GM19239 (cell line): ENCODE measurements at places on chromosomes 3 and 15.
A peak's percentile ranks its signal among the peaks of the same experiment; 100 is the strongest.

DNA sequence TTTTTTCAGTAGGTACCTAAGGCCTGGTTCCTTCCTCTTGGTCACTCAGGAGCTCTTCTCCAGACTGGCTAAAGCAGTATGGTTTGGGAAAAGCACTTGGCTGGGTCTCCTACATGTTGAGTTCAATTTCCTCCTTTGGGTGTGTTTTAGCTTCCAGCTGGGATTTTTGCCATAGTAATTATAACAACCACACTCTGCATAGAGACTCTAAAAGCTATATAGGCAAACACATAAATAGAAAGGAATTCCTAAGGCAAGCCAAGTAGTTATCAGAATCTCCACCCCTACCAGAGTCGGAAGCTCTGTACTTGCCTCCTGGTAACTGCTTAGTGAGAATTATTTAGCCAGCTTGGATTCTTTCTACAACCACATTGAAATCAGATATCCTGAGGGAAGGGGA is 48.6 kb downstream of the FOXL2 start:
- DNase-seq: no peak

- no peak for DNase-seq
These were observed 131.9 kb upstream of the STAC start for GRCh38 chr3:36248374-36248773.

GRCh38 chr3:186411994-186412393 is 50.0 kb upstream of the DGKG start:
- no peak for DNase-seq

DNA sequence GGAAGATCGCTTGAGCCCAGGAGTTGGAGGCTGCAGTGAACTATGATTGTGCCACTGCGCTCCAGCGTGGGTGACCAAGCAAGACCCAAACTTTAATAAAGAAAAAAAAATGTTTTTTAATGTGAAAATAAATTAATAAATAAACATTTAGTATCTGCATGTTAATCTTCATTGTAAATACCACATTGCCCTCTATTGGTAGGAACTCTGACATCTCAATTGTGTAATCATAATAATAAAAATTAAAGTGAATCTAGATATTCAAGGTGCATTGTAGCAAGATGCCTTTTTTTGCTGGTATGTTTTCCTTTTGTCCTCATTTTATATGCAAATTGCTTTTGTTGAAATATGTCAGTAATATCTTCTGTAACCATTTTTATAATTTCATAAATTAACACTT is 95.0 kb upstream of the LIMD1 start:
- DNase-seq: no peak

GRCh38 chr3:23640471-23641146 is 165.1 kb upstream of the UBE2E1 start:
- no peak for DNase-seq

DNA sequence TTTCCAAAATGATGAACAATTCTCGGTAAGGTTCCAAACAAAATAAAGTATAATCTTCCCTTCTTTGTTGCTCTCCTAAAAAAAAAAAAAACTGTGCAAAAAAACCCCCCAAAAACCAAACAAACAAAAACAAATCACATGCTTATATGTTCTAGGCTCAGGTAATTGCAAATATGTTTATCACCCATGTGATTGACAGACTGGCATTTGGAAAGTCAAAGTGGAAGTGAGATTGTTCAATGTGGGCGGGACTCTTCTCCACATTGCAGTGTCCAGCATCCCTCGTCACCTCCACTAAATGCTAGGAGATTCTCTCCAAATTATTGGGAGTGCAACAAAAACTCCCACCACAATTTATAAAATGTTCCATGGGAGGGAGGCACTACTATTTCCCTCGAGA is 57.6 kb upstream of the CACNA1D start:
- no peak for DNase-seq

- no peak for DNase-seq
These were observed 35.1 kb downstream of the MDFIC2 start for GRCh38 chr3:70277304-70277703.

- DNase-seq: no peak
These were observed 280.0 kb upstream of the P2RY1 start for GRCh38 chr3:152554980-152555379.

DNA sequence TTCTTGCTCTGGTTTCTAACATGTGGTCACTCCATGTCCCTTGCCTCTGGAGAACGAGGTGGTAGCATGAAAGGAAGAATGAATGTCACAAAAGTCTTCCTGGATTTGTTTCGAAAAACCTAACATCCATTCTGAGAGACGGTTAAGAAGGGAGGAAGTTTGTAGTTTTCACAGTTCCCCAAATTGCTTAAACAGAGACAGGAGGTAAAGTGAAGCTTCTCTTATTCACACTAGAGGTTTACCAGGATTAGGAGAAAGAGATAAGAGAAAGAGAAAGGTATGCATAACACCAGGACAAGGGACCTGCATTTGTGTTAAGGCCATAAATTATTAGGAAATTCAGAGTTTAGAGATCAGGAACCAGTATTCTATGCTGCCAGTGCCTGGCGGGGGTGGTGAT is 228.1 kb downstream of the CPNE4 start:
- DNase-seq: no peak

- no peak for DNase-seq
These were observed 143.0 kb downstream of the EPHB1 start for GRCh38 chr3:134938029-134938525.

GRCh38 chr15:51861557-51862359 is 32.3 kb downstream of the TMOD3 start:
- DNase-seq: no peak

DNA sequence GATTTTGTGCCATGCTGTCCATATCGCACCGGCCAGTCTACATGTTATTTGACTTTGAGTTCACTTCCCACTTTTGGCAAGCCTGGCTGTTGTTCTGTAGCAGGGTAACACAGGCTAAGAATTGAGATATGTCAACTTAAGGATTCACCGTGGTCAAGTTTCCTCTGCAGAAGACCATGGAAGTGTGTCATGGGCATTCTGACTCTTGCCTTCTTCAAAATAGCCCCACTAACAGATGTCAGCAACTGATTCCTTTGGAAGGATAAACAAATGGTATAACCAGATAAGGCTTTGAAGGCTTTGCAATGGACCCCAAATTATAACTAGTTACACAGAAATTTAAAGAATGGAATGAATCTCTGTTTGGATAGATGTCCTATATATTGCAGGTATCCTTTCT is 20.1 kb upstream of the CD47 start:
- DNase-seq: no peak

GRCh38 chr15:44775953-44776352 is 39.6 kb downstream of the TRIM69 start:
- no peak for DNase-seq

GRCh38 chr3:74643636-74644035 is 29.2 kb upstream of the CNTN3 start:
- DNase-seq: no peak

DNA sequence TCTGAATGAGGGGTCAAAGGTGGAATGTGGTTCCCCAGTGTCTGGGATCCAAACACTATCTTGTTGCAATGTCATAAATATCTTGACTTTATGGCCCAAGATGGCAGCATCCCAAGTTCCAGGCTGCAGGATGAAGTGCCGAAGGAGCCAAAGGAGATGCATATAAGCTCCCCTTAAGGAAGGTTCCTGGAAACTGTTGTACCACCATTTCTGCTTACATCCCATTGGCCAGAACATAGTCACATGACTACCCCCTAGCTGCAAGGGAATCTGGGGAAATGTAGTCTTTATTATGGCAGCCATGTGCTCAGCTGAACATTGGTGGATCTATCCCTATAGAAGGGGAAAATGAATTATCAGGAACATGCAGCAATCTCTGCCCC is 54.3 kb downstream of the BDH1 start:
- DNase-seq: no peak

- no peak for DNase-seq
These were observed 619 bp downstream of the EIF2AK4 start for GRCh38 chr15:39934397-39935071.

DNA sequence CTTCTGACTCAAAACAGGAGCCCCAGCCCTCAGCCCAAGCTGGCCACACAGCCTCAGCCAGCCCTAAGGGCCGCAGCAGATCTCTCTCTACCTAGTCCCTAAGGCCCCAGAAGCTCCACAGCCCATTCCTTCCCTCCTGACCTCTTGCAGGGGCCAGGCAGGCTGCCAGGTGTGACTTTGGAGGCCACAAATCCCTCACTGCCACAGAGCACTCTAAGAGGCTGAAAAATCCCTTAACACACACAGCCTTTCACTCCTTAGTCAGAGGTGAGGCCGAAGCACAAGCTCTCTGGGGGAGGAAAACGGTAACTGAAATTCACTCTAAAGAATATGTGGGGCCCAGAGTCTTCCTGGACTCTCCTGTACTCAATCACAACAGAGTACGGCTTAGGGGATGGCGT is 23.3 kb downstream of the LRRC2 start:
- DNase-seq: no peak

DNA sequence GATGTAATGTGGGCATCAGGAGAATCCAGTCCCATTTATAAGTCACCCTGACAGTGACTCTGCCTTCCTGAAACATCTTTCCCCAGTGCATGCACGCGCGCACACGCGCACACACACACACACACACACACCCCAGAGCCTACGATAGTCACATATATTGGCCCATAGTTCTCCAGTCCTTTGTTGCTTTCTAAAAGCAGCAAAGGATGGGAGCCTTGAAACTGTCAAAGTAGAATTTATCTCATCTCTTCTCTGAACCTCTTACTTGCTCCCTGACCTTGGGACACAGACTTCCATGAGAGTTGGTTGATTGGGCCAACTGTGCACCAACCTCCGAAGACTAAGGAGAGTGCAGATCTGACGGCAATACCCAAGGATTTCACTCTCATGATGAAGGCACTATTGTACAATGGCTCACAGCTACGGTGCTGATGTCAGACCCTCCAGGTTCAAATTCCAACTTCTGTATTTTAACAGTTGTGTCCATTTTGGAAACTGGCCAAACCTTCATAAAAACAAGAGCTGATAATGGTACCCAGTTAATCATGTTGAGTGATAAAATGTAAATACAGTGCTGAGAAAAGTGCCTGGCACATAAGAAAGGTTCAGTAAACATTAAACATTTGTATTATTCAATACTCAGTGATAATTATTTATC is 8.3 kb downstream of the CPA3 start:
- no peak for DNase-seq

DNA sequence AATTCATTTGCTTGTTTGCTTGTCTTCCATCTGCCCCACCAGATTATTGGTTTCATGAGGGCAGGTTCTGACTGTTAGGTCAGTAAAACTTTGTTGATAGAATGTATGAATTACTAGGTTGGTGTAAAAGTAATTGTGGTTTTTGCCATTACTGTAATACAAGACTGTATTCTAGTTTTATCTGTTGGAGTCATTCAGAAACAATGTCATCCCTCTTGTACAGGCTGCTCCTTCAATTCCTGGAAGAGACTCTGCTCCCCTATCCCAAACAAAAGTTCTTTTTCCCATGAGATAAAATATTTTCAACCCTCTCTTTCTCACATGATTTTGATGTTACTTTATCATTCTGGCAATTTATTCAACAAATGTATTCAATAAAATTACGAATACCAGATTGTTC is 115.0 kb downstream of the CHST2 start:
- no peak for DNase-seq

DNA sequence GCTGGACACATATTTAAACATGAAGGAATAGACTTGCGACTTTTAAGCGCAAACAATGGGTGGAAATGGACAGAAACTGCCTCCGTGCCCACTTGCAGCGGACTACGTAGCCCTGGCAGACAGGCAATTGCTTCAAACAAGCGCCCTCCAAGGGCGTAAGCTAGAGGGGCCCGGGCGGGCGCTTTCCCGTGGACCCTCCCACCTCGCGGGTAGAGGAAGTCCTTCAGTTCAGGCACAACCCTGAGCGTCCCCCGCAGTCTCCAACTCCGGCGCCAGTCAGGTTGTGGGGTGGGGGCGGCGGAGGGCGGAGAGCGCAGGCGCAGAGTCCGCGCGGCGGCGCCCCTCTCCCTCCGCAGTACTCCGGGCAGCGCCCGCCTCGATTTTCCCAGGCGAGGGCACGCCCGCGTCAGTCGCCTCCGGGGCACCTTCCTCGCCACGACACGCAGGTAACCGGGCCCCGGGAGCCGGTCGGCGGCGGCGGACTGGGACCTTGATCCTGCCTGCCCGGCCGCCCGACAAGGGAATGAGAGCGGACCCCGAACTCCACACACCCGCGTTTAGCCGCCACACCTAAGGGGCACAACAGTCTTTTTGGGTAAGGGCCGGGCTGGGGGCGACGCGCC is at the start of gene SLC35G2:
Gene SLC35G2 (plus strand): TSS at position 358 of the 623 bp plus-strand sequence. CDS start 35,335 bp downstream, outside the sequence.
- DNase-seq: no peak

GRCh38 chr3:175526609-175527280 is 667.6 kb downstream of the NAALADL2 start:
- no peak for DNase-seq

DNA sequence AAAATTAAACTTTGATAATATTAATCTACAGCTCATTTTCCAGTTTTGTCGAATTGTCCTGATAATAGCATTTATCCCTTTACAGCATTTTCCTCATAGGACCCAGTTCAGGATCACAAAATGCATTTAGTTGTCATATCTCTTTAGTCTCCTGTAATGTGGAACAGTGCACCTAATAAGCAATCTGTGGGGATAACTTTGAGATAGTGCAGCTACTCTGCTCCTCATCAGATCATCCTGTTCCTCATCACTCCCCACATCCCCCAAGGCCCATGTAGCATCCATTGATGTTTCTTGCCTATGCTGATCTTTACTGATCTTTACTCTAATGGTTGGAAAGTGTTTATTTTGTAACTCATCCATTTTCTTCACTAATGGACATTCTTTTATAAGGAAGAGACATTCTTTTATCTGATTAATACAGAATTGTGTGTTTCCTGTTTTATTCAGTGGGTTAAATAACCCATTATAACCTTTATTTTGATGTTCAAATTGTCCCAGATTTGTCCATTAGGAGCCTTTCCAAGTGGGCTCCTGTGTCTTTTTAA is 7.5 kb downstream of the RNF111 start:
- no peak for DNase-seq

GRCh38 chr3:191227541-191227940 is 28.5 kb downstream of the OSTN start:
- no peak for DNase-seq

- DNase-seq: no peak
These were observed 13.3 kb downstream of the ABHD2 start for GRCh38 chr15:89101302-89102193.

GRCh38 chr15:41493205-41493901 is at the start of gene ITPKA:
Gene ITPKA, plus strand, starts transcription at chr15:41493874. Its CDS starts 54 bp downstream, at chr15:41493928.
- peak; percentile 88 for DNase-seq

GRCh38 chr3:78644847-78645246 is 1123.0 kb downstream of the ROBO1 start:
- DNase-seq: no peak

DNA sequence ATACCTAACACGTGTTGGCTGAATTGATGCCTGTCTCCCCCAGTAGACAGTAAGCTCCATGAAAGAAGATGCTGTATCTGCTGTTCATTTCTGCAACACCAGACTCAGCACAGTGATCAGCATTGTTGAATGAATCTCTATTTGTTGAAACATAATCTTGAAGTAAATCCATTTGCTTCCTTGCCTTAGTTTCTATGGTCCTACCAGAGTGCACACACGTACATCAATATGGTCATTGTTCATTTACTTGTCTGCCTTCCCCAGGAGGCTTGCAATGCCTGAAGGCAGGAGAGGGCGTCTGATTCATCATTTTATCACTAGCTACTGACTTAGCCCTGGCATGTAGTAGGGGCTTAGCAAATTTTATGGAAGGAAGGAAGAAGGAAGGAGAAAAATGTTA is 19.2 kb downstream of the RBP2 start:
- DNase-seq: no peak

GRCh38 chr3:132399054-132399929 is 18.0 kb upstream of the DNAJC13 start:
- peak; percentile 15 for DNase-seq

GRCh38 chr3:109952924-109953323 is 615.6 kb upstream of the DPPA4 start:
- DNase-seq: no peak

GRCh38 chr3:30286811-30287210 is 319.6 kb upstream of the TGFBR2 start:
- DNase-seq: no peak
